ENCODE measurements at places on chromosomes 11 and 22.
A peak's percentile ranks its signal among the peaks of the same experiment; 100 is the strongest.

DNA sequence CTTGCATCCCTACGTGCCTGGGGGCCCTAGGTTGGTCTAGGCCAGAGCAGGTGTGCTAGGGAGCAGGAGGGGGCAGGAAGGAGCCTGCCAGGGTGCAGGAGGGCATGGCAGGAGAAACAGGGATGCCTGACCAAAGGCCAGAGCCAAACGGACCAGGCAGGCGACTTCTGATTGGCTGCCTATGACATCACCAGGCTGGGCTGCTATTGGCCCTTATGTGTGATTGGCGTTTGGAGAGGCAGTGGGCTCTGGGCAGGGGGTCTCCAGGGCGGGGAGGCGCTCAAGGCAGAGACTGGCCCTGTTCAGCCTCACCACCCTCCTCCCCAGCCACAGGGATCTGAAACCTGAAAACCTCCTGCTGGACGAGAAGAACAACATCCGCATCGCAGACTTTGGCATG is 44.4 kb downstream of the MOB2 start:
- no peak for DNase-seq

DNA sequence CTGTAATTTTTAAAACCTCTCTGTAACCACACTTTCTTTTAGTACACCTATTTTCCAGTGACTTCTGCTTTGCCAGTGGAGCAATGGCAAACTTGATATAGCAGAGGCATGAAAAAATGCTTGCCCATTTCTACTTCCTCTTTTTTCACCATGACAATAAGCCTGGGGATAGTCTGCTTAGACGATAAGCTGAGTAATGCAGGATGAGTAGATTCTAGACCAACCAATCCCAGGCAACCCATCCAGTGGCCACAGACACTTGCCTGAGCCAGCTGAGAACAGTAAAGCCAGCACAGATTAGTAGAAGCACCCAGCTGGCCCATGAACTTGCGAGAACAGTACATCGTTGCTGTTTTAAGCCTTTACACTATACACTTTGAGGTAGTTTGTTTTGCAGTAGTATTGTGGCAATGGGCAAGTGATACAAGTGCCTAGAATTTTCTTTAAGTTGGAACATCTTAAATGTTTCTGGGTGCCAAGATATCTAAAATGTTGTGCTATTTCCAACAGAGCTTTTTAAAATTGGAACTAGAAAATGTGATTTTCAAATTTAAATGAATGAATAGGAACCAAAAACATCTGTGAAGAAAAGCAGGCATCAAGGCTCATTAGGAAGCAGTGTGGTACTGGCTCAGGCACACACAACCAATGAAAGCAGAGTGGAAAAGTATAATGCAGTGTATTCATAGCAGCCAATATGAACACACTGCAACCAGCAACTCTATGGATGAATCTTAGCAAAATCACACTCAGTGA is 37.7 kb downstream of the DDI1 start:
- DNase-seq, result peak; percentile 33

- no peak for DNase-seq
Measured at GRCh38 chr11:11218629-11218986, 134.4 kb downstream of the CSNK2A3 start.

GRCh38 chr11:117071344-117071787 is 26.9 kb downstream of the SIK3 start:
- DNase-seq, result no peak

GRCh38 chr11:113833151-113833550 is 42.2 kb downstream of the USP28 start:
- no peak for DNase-seq

DNA sequence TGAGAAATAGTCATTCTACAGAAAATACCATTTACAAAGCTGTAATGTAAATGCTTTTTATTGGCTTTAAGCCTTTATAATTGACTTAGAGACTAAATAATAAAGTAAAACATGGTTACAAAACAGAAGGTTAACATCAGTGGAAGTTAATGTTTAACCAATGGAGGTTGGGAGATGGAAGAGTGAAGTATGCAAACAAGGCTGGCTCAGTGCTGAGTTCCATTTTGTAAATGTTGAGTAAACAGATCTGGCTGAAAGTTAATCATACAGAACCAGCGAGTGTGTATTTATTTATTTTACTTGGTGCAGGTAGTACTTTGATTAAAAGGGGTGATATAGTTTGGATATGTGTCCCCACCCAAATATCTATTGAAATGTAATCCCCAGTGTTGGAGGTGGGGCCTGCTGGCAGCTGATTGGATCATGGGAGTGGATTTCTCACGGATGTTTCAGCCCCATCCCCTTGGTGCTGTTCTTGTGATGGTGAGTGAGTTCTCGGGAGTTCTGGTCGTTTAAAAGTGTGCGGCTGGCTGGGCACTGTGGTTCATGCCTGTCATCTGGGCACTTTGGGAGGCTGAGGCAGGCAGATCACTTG is 827.4 kb downstream of the OPCML start:
- no peak for DNase-seq

- DNase-seq, result no peak
Measured at GRCh38 chr11:67999201-67999629, 4.7 kb downstream of the UNC93B1 start.

- peak; percentile 23 for DNase-seq
Measured at GRCh38 chr11:63639199-63639832, 25.1 kb upstream of the PLAAT3 start.

DNA sequence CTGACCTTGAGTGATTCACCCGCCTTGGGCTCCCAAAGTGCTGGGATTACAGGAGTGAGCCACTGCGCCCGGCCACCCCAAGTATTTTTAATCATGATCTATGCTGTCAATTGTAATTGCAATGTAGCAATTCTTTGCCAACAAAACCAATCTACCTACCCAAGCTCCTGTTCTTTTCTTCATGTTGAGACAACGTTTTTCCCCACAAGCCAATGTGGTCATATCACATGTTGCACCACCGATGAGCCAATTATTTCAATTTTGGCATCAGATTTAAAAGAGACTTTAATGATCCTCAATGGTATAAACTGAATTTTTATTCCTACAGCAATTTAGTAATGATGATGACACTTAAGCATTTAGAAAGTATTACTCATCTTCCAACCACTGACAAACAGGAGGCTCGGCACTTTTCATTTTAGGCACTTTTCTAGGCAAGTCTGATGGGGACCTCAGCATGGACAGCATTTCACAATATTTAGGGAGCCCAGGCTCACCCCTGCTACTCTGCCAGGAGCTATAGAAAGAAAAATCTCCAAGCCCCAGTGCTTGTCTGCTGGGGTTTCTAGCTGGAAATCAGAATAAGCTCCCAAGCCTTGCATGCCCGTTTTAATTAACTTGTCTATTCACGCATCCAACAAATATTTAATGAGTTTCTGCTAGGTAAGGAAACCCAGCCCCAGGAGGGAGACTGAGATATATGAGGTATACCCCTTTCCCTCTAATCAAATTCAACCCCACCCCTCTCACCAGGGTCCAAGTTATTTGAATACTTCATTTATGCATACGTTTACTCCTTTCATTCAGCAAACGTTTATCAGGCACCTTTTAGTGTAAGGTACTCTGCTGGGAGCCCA is 291.4 kb downstream of the ST3GAL4 start:
- no peak for DNase-seq

DNA sequence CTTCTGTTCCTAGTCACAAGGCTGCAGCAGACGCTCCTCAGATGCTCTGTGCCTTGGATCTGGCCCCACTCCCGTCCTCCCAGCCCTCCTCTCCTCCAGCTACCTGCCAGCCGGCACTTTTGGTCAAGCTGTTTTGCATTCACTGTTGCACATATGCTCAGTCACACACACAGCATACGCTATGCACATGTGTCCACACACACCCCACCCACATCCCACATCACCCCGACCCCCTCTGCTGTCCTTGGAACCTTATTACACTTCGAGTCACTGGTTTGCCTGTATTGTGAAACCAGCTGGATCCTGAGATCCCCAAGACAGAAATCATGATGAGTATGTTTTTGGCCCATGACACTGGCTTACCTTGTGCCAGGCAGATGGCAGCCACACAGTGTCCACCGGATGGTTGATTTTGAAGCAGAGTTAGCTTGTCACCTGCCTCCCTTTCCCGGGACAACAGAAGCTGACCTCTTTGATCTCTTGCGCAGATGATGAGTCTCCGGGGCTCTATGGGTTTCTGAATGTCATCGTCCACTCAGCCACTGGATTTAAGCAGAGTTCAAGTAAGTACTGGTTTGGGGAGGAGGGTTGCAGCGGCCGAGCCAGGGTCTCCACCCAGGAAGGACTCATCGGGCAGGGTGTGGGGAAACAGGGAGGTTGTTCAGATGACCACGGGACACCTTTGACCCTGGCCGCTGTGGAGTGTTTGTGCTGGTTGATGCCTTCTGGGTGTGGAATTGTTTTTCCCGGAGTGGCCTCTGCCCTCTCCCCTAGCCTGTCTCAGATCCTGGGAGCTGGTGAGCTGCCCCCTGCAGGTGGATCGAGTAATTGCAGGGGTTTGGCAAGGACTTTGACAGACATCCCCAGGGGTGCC is 109.8 kb downstream of the BCR start:
- peak; percentile 44 for DNase-seq

- DNase-seq, result no peak
Measured at GRCh38 chr11:41394521-41395195, 64.8 kb downstream of the LRRC4C start.

GRCh38 chr11:76074148-76075095 is 131.9 kb downstream of the WNT11 start:
- DNase-seq, result no peak

GRCh38 chr11:12020546-12020945 is 12.1 kb upstream of the DKK3 start:
- no peak for DNase-seq

GRCh38 chr11:59272771-59273372 is 60.1 kb upstream of the MPEG1 start:
- DNase-seq, result no peak

- DNase-seq, result no peak
Measured at GRCh38 chr11:128830290-128831173, 36.6 kb downstream of the KCNJ1 start.

GRCh38 chr22:44821741-44822475 is 69.5 kb downstream of the ARHGAP8 start:
- DNase-seq, result no peak

- DNase-seq, result no peak
Measured at GRCh38 chr11:134786636-134787035, 374.6 kb upstream of the B3GAT1 start.

GRCh38 chr11:47378836-47379170 is 456 bp upstream of the SPI1 start:
- no peak for DNase-seq

GRCh38 chr11:67194096-67194495 is 72.2 kb upstream of the GRK2 start:
- no peak for DNase-seq

- no peak for DNase-seq
Measured at GRCh38 chr11:85539029-85539689, 88.0 kb downstream of the DLG2 start.

DNA sequence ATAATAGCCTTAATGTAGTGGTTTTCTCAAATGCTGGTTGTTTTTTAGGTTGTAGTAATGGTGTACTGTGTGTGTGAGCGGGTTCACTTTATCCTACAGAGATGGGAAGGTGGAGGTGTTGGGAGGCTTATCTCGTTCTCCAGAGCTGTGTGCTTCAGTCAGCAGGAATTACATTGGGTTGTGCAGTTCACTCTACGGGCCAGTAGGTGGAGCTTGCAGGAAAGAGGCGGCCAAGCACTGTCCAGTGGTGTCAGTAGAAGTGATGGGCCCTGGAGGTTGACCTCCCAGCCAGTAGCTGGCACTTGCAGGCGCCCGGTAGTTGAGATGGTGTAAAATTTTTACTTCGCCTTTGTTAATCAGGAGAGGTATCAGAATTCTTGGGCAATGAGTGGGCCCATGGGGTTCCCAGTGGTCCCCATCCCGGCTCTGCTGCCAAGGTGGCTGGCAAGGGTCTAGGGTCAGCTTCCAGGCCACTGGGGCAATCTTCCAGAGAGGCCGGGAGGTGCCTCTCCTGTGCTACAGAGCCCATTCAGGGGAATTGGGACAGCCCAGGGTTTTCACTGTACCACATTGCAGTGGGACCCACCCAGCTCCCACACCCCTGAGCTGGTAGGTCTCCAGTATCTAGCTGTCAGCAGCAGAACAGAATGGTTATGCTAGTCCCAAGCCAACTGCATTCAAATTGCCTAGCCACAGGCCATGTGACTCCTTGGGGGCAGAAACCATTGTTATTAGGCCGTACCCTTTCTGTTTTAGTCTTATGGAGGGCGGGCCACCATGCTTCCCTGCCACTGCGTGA is 43.9 kb downstream of the BIRC2 start:
- DNase-seq, result peak; percentile 66
